ENCODE measurements at places on chromosomes 3 and 15. TPM values are rescaled to one million over a fixed set of nuclear protein-coding genes. Genes with fewer than 3 reads are reported as not detected.

Gene LRRN1
- 0.33 TPM for total RNA-seq

GRCh38 chr15:74283368-74283767 is 47.2 kb downstream of the CCDC33 start:
- no peak for DNase-seq

DNA sequence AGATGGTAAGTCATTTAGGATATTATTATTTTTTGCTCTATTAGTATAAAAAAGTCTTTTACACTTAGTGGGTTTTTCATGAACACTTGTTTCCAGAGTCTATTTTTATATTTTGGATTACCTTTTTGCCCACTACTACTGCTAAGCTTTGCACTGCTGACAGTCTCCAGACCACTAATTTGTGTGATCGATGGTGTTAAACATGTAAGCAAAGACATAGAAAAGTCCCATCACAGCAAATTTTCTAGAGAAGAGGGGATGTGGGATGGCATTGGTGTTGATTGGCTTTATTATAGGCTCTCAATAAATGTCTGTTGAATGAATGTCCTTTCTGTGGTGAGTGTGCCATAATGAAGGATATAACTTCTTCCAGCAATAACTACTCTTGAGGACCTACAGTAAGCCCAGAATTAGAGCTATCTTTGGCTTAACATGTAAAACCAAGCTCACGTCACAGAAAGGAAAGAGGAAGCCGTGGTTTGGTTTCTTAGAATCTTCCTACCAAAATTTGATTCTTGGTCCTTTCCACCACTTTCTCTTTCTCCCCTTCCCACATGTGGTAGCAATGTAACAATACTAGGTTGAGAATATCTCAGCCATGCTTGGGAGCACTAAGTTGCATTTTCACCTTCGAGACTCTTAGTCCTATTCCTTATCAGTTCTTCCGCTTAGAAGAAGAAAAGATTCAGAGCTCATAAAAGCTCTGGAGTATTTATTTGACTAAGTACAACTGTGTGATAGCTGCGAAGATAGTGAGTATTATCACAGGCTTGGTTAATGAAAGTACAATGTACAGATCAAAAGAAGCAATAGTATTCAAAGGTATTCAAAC is 90.6 kb upstream of the UMPS start:
- DNase-seq, result no peak

GRCh38 chr3:6770397-6770690 is 90.6 kb upstream of the GRM7 start:
- no peak for DNase-seq

- DNase-seq, result peak; percentile 66
Observed at GRCh38 chr15:90610190-90610589, 80.5 kb downstream of the CRTC3 start.

DNA sequence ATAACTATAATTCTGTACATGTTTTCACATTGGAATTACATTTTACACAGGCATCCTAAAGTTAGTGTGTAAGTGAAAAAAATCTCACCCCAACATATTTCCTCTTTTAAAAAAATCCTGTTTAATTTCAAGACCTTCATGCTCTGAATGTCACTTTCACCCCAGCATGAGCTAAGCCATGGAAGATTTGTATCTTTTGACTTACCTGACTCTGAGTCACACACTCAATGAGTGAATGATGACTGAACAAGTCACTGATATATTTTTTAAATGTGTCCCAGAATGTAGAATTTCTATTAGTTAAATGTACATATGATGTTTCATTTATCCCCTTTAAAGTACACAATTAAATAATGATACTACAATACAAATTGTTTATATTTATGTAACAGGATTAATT is 199.9 kb upstream of the RBMS3 start:
- no peak for DNase-seq
